Dermis microvascular lymphatic vessel endothelial cell (primary cell): ENCODE measurements at places on chromosomes 2 and 18.
A peak's percentile ranks its signal among the peaks of the same experiment; 100 is the strongest.

GRCh38 chr2:28359222-28360057 lies 33.2 kb upstream of the FOSL2 start:
- DNase-seq = peak; percentile 72

DNA sequence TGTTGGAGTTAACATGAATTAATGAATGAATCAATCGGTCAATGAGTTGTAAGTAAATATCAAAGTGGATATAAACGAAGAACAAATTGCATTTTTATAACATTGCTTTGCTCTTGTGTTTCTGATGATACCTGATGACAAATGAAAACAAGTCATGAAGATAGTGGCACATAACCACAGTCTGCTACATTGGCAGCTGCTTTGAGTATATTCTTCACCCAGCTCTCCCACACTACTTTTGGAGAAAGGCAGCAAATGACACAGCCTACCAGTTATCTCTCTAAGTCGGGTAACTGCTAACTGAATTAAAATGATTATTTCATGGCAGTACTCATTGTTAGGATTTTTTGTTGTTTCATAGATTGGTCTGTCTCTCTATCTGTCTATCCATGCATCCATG lies 76.8 kb downstream of the COL5A2 start:
- DNase-seq = no peak

DNA sequence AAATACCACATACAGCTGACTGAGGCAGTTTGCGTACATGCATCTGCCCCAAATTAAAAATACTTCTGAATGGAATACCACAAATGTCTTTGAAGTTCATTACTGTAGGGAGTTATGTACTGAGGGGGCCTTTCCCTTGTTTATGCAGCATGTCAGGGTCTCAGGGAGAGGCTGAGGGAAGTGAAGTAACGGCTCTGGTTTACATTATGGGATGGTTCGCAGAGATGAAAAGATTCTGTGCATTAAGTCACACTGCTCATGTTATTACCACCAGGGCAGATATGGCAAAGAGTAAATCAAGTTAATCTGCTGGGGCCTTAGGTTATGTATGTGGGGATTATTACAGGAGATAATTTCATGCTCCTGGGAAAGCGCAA lies 385.9 kb upstream of the RND3 start:
- DNase-seq = no peak

GRCh38 chr2:237033536-237034060 lies 52.1 kb upstream of the COPS8 start:
- DNase-seq = no peak

GRCh38 chr2:54772110-54772509 lies 48.6 kb downstream of the EML6 start:
- peak; percentile 84 for DNase-seq

- no peak for DNase-seq
Observed at GRCh38 chr2:237156857-237157779, 71.4 kb downstream of the COPS8 start.

DNA sequence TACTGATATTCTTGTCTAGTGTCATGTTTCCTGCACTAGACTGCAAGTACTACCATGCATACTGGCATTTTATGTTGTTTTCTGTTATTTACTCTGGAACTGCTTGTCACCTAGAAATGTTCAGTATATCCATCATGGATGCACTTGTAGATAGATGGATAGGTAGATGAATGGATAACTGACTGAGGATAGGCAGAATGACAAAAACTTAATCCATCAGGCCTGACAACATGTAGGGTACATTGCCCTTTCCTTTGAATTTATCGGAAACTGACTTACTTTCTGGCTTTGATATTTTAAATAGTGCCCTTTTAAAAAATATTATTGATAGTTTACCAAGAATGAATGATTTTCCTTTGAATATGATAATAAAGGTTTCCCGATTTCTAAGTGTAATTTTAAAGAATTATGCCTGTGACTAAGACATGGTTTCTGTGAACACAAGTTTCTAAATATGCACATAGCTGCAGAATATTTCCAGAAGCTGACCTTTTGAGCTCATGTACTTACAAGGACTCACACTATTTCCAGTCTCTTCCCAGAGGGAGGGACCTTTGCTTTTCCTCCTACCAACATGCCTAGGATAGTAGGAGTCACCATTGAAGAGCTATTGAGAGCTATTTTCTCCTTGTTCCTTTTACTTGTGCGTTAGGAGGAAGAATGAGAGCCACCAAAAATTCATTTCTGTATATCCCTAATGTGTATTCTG lies 81.3 kb downstream of the ANKRD12 start:
- DNase-seq = no peak

DNA sequence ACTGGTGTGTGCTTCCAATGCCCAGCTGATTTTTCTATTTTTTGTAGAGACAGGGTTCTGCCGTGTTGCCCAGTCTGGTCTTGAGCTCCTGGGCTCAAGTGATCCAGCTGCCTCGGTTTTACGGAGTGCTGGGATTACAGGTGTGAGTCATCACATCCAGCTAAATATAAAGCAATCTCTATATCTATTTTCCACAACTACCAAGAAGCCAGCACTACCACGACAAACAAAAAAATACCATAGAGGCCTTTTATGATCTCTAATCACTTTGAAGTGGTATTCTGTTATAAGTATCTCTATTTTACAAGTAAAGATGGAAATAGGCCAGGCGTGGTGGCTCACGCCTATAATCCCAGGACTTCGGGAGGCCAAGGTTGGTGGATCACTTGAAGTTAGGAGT lies 34.7 kb downstream of the C2orf74 start:
- no peak for DNase-seq

GRCh38 chr2:223457301-223457700 lies 144.9 kb downstream of the SCG2 start:
- no peak for DNase-seq
